ENCODE measurements at places on chromosomes 3 and 15.

GRCh38 chr15:72180761-72181324 lies 16.7 kb downstream of the GRAMD2A start:
- no peak for DNase-seq

GRCh38 chr3:158167737-158168557 lies 58.1 kb downstream of the RSRC1 start:
- DNase-seq = peak; percentile 42

GRCh38 chr3:69737392-69737791 lies 1.9 kb upstream of the MITF start:
- no peak for DNase-seq

- no peak for DNase-seq
These were observed 15.5 kb downstream of the UMPS start for GRCh38 chr3:124745756-124746155.

DNA sequence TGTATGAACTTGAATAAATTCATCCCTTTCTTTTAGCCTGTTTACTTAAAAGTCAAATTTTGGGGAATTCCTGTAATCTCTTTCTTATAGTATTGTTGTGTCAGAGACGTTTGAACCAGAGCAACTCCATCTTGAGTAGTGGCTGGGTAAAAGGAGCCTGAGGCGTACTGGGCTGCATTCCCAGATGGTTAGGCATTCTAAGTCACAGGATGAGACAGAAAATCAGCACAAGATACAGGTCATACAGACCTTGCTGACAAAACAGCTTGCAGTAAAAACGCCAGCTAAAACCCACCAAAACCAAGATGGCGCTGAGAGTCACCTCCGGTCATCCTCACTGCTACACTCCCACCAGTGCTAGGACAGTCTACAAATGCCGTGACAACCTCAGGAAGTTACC lies 94.5 kb downstream of the P3H2 start:
- DNase-seq = no peak

- no peak for DNase-seq
These were observed 495.0 kb upstream of the RGMA start for GRCh38 chr15:93583968-93584367.

DNA sequence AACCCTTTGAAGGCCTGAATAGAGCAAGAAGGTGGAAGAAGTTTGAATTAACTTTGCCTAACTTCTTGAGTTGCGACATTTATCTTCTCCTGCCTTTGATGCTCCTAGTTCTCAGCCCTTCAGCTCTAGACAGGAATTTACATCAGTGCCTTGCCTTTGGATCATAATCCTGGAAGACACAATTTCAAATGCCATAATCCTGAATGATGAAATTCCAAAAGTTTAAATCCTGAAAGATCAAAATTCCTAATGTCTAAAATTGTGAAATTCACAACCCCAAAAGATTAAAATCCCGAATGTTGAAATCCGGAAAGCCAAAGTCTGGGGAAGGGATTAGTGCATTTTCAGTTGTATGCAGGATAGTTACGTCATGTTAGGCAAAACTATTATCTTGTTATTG lies 166.6 kb upstream of the PDZRN3 start:
- DNase-seq = no peak

- peak; percentile 58 for DNase-seq
These were observed 25.0 kb upstream of the BCL6 start for GRCh38 chr3:187770224-187770623.

GRCh38 chr3:135736740-135737139 lies 228.8 kb upstream of the PPP2R3A start:
- DNase-seq = peak; percentile 36

GRCh38 chr3:109413049-109413448 lies 75.7 kb upstream of the DPPA4 start:
- no peak for DNase-seq

DNA sequence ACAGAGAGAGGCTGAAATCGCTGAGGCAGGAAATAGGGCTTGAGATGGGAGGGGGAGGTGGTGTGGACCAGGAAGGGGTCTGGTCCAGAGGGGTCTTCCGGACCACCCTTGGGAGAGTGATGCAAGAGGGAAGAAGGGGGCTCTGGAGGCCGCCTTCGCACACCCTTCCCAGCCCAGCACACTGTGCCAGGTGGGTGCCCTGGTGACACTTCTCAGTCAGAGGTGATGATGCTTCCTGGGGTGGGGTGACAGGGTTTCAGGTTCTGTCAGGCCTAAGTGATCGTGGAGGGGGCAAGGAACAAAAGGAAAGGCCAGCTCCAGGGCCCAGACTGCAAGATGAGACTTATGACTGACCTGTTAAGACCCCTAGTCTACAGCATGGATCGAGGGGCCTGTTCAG lies 12.7 kb downstream of the SEMA3G start:
- no peak for DNase-seq

- no peak for DNase-seq
These were observed 627.2 kb downstream of the ZIC1 start for GRCh38 chr3:148036331-148036876.

- DNase-seq = no peak
These were observed 41.6 kb downstream of the FBN1 start for GRCh38 chr15:48603922-48604321.

DNA sequence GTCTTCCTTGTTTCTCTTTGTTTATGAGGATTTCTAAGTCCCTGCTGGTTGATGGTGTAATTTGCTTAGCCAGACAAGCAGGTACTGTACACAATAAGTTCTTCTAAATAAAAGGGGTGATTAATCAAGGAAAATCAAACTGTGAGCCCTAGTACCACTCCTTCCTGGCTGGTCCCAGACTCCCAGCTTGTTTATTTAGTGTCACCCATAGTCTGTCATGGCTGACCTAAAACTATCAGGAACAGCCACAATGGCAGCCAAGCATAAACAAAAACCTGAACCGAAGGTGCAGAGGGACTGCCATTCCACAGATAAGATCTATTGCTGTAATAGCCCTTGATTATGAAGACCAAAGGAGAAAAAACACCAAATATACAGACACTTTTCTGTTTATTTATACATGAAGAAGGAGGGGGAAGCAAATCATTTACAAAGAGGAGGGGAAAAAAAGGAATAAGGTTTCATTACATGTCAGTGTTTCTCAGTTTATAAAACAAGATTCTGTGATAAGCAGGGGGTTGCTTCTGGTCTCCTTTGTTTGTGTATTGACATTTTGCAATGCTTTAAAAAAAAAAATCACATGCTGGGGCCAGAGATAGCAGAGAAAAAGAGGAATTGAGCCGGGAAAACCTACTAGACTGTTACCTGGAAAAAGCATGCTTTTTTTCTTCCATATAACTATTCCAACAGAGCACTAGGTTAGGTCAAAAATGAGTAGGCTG lies 182.4 kb upstream of the DPH6 start:
- no peak for DNase-seq

GRCh38 chr3:141929341-141929995 lies 53.0 kb downstream of the ATP1B3 start:
- no peak for DNase-seq

DNA sequence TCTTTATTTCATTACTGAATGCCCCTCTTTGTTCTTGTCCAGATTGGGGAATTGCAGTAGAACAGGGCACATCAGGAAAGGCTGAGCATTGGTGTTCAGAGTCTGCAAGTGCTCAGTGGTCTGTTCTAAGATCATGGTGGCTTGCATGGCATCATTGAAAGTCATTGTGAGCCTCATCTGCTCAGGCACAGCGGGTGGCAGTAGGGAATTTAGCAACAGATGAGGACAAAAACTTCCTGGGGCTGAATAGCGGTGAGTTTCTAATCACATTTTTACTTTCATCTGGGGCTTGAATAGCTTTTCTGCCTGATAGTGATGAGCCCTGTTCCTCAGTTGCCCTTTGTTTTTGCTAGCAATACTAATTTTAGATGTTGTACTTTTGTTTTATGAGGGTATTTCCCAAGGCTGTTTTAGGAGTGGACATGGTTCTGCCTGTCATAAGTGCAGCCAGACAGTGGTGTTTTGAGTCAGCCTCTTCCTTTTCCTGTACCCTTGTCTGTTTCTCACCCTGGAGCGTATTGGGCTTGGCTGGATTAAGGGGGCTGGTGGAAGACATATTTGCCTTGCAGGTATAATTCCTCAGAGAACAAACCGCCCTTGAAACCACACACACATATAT lies 127.2 kb upstream of the IL12A start:
- DNase-seq = no peak

- no peak for DNase-seq
These were observed 88.9 kb downstream of the TBC1D2B start for GRCh38 chr15:77988347-77989295.

DNA sequence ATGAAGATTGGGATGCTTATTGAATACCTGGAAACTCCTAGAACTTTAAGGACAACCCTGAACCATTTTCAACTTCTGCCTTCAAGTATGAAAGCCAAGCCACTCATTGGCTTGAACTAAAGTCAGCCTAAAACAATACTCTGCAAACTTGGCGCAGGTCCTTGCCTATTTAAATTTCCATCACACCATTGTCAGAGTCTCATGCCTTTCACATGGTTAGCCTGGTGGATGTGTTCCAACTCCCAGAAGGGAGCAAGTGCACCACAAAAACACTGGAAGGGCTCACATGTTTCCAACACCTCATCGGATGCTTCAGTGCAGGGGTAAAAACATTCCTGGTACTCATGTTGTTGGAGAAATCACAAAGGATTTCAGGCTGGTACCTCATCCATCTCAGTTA lies 511.6 kb upstream of the MDFIC2 start:
- DNase-seq = no peak
